CD4-positive, alpha-beta T cell treated with Interleukin-6 for 4 hours (primary cell): ENCODE measurements at places on chromosomes 4 and X.

DNA sequence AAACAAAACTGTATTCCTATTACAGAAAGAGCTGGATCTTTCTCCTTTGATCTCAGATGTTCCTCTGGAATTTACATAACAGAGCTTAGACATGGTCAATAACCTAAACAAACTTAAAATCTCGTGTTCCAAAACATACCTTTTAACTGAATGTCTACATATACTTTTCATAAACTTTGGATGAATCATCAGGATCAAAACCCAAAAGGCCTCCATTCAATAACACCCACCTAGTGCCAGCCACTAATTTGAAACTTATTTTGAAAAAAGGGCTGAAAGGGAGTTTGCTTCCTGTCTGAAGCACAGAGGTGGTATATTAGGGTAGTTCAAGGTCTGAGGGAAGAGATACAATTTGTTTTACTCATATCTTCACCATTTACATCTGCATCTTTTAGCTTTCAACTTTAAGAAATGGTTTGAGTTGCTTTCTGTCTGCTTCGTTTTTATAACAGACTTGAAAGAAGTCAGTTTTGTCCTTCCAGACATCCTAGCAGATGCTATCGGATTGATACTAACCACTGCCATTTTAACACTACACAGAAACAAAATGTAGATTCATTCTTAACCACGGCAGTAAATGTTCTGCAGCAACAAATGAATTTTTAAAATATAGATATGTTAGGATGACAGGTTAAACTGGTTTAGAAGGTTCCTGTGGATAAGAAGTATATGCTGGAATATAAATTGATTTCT lies 242.8 kb upstream of the DKK2 start:
- no peak for DNase-seq

- no peak for DNase-seq
Observed at GRCh38 chr4:44701037-44701436, 22.8 kb downstream of the GUF1 start.

DNA sequence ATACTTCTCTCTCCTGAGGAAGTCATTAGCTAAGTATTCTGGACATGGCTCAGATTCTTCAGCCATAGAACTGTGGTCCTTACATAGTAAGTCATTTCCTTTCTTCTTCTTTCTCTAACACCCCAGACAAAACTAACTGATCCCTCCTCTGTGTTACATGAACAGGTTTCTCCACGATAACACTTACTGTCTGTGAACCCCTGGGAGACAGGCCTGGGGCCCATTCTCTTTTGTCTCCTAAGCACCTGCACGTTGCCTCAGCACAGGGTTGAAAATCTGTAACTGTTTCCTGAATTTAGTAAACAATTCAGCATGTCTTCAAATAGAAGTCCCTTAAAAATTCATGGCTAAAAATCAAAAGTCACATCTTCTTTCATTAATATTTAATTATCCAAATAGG lies 24.7 kb downstream of the APBB2 start:
- no peak for DNase-seq

DNA sequence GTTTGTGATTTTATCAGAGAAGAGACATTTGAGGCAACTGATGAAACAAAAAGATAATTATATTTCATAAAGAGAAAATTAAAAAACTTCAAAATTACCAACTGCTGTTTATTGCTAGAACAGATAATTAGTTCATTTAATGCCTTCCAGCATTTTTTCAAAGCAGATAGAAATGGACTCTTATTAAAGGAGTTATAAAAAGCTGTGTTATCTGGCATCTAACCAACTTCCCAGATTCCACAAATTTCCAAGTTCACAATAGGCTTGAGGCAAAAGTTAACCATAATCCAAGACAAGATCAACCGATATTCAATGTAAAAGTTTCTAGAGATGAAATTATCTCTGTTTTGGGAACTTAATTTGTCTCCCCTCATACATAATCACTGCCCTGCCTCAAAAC lies 152.4 kb downstream of the TSPAN5 start:
- DNase-seq, result no peak

GRCh38 chr4:60506061-60506460 lies 694.1 kb upstream of the ADGRL3 start:
- no peak for DNase-seq

GRCh38 chr4:78645853-78646757 lies 94.5 kb downstream of the ANXA3 start:
- DNase-seq, result no peak

DNA sequence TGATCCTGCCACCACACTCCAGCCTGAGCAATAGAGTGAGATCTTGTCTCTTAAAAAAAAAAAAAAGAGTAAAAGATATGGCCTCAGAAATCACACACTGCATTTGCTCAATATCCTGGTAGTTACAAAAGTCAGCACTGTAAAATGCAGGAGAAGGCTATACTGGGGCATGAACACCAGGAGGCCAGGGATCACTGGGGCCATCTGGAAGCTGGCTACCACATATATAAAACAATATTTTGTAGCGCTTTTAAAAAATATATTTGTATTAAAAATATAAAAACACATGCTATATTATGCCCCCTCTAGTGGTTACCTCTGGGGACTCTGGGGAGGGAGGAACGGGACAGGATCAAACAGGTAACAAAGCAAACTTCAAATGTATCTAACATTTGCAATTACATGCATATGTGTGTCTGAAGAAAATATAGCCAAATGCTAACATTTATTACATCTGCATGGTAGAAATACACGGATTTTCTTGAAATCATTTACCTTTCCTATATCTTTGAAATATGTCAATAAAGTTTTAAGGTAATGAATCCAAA lies 4.0 kb downstream of the C4orf46 start:
- peak; percentile 14 for DNase-seq

DNA sequence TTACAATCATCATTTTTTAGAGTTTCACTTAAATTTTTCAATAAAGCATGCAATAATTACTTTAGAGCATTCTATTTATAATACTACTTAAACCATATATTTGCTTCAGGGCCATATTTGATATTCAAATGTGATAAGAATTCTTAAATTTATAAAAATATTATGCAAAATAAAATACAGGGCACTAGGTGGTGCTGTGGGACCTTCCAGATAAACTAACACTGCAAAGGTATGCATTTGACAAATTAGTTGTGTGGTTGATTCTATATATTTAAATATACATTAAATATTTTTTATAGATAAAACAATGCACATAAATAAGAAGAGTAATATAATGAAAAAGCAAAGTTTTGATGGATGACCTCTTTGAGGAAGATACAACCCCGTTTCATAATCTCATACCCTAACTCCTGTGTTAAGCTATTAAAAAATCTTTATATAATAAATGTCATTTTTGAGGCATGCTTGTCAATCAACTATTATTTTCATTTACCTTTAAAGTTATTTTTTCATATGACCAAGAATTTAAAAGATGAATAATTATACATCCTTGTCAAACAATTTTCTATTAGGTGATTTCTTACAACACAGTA lies 128.4 kb downstream of the REELD1 start:
- DNase-seq, result peak; percentile 47

DNA sequence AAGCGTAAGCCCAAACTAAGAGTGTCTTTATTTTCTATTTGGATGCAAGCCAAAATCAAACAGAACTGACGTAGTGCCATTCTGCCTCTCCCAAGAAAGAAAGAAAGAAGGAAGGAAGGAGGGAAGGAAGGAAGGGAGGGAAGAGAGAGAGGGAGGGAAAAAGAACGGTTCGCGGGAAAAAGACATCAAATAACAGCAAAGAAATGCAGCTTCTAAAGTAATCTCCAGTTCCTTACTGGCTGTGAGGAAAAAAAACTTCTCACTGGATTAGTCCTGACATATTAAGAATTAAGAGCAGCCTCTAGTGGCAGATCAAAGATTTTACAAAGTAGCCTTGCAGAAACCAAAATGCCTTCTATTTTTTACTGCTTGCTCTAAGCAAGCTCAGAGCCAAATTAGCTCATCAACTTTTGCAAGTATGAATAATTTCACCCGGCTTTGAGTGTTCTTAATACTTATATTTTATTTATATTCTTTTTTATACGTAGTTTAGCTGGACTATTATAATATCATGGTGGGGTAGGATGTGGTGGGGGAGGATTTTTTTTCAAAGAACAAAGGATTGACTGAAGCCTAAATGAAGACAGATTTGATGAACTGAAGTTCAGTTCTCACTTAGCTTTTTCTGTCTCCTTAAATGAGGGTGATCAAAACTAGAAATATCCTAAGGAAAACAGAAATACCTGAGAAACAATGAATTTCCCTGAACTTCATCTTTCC lies 36.6 kb downstream of the PITX2 start:
- DNase-seq, result no peak

DNA sequence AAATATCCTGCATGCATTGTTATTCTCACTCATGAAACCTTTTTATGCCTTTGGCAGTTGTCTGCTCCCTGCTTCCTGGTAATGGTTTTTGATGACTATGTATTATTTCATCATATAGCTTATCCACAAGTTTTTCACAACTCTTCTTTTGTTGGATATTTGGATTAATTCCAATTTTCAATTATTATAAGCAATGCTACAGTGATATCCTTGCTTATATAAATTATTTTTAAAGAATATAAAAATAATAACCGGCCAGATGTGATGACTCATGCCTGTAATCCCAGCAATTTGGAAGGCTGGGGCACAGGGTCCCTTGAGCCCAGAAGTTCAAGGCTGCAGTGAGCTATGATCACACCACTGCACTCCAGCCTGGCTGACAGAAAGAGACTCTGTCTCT lies 47.0 kb downstream of the ASIC5 start:
- no peak for DNase-seq

DNA sequence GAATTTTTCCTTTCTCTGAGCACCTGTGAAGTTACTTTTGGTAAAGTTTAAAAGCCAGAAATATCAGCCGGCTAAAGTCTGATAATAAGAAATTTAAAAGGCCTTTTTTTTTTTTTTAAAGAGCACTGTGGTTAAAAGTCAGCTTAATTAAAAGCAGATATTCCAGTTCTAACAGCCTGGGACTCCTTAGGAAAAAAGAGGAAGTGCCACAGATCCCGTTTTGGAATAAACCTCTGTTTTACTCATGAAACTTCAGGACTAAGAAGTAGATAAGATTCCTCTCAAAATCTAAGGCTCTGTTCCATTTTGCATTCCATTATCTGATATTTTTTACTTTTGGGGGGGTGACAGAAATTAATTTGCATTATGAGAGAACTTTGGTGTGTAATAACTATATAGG lies 37.8 kb downstream of the ABCB7 start:
- DNase-seq, result no peak

GRCh38 chr4:52926196-52926974 lies 64.3 kb downstream of the RASL11B start:
- DNase-seq, result no peak

- DNase-seq, result no peak
Observed at GRCh38 chr4:150078579-150079080, 385 bp downstream of the DCLK2 start.

DNA sequence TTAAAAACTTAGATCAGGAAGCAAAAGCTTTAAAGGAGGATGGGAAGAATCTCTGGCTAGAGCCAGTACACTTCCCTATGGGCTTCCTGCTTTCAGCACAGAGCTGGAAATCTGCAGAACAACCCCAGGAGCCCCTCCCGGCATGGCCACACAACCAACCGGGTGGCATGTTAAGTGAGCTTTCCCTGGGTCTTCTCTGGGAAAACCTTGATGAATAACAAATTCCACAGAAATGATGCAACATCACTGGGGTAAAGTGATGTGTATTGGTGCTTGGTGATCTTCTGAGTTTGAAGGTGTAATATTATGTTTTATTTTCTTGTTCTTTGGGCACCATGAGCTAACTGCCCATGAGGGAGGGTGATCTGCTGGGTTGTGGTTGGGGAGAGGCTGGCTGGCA lies 22.1 kb downstream of the NHS start:
- no peak for DNase-seq

DNA sequence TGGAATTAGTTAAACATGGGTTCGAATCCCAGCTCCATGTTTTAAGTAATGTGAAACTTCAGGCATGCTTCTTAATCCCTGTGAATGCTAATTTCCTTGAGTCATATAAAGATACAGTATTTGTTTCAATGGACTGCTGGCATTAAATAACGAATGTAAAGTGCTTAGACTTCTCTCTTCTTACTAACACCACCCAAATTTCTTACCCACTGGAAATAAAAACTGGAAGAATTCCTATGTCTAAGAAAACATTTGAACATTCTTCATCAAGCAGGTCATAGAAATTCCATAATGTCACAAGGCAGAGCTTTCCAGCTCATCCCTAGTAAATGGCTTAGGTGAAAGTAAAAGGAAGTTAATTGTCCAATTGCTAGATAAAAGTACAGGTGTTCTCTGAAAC lies 172.5 kb downstream of the ANK2 start:
- no peak for DNase-seq

- no peak for DNase-seq
Observed at GRCh38 chrX:39399387-39399786, 598.1 kb downstream of the MID1IP1 start.

DNA sequence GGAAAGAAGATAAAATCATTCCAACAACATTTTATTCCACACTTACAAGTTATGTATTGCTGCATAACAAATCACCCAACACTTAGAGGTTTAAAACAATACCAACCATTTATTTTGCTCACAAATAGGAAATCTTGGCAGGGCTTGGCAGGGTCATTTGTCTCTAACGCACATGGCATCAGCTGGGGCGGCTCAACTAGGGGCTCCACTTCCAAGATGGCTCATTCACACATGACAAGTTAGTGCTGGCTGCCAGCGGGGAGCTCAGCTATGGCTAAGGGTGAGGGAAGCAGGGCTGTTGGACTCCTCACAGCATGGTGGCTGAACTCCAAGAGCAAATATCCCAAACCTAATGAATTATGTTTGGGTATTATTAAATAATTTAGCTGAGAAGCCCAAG lies 377.0 kb downstream of the ZNF674 start:
- no peak for DNase-seq

GRCh38 chrX:115632455-115632854 lies 71.5 kb downstream of the PLS3 start:
- DNase-seq, result no peak

DNA sequence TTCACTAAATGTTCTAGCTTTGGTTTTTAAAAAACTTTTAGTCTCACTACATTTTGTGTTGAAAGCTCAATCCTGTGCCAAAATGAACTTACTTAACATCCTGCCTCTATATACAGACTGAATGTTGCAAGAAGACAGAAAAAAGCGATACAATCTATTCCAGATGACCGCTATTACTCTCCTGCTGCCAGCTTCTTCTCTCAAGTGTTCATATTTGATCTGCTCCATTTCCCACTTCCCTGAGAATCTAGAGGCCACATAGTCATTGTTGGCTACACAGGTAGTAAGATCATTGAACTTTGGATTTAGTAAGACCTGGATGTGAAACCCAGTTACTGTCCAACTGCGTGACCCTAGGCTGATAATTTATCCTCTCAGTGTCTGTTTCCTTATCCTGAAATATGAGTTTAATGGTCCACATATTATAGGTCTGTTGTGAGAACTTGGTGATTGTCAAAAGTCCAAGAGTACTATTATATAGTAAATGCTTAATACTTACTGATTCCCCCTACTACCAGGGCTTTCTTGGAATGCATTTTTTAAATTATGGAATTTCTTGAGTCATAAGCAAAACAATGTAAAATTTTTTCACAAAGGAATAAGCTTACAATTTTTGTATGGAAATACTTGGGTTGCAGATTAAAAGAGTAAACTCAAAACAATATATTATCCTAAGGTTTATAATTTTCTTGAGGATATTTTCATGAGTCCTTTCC lies 976.8 kb upstream of the ADGRL3 start:
- no peak for DNase-seq

- DNase-seq, result no peak
Observed at GRCh38 chrX:129613596-129613995, 41.2 kb downstream of the APLN start.

- DNase-seq, result no peak
Observed at GRCh38 chr4:8026453-8026852, 86.8 kb upstream of the AFAP1 start.
